ENCODE measurements at places on chromosomes 1 and 21.
A peak's percentile ranks its signal among the peaks of the same experiment; 100 is the strongest.

DNA sequence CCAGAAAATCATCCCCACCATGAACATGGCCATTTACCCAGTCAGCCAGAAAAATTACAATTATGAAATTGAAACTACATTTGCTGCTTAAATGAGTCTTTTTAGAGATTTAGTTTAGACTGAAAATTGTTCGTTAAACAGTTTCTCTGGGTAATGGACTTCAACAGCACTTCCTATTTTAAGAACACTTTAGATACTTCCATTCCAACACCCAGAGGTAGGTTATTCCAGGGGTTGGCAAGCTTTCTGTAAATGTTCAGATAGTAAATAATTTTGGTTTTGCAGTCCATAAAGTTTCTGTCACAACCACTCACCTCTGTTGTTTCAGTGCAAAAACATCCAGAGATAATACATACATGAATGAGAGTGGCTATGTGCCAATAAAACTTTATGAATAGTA lies 10.2 kb downstream of the NMNAT2 start:
- no peak for DNase-seq

- DNase-seq = no peak
Observed at GRCh38 chr1:115118611-115119010, 29.3 kb upstream of the TSPAN2 start.

GRCh38 chr1:235299169-235299858 lies 28.7 kb downstream of the ARID4B start:
- DNase-seq = no peak

DNA sequence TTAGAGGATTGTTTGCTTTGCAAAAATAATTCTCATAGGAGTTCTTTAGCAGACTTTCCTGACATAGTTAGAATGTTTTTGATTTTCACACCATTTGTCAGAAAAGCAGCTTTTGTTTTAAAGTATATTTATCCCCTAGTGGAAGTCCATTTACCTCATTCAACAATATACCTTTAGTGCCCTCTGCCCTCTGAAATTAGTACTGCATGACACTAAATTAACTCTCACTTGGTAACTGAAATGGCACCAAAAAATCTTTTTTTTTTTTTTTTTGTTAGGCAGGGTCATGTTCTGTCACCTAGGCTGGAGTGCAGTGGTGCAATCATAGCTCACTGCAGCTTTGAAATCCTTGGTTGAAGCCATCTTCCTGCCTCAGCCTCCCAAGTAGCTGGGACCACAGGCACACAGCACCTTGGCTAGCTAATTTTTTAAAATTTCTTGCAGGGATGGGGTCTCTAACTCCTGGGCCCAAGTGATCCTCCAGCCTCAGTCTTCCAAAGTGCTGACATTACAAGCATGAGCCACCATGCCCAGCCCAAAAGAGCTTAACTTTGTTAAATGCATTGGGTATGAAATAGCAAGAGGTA lies 13.6 kb downstream of the LRRC42 start:
- DNase-seq = peak; percentile 28

GRCh38 chr1:163472651-163473248 lies 151.0 kb downstream of the NUF2 start:
- DNase-seq = no peak

GRCh38 chr1:233983811-233984210 lies 79.3 kb downstream of the SLC35F3 start:
- DNase-seq = no peak

DNA sequence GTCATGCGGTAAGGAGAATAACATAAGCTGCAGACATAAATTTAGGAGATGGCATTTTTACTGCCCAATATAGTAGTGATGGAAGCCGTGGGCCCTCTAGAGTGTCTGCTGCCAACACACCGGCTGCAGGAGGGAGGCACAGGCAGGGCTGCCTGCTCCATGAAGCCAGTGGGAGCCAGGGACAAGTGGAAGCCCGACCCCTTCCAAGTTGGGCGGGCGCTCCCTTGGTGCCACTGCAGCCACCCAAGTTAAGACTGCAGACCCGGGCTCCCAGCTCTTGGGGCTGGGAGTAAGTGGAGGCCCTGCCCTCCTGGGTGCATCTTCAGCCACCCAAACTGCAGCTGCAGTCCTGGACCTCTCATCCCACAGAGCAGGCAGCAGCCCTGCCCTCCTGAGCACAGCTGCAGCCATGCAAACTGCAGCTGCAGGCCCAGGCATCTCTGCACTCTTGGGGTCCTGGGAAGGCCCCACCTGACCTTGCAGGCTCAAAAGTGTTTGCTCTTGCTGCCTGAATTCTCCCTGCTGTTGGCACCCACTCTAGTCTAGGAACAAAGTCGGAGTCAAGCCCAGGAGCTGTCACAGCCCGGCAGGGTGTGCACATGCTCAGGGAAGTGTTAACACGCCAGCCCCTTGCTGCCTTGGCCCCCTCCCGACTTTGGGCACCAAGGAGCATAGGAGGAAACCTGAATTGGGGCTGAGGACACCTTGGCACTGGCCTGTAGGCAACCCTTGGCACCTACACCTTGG lies 437.2 kb upstream of the PRMT6 start:
- DNase-seq = no peak

DNA sequence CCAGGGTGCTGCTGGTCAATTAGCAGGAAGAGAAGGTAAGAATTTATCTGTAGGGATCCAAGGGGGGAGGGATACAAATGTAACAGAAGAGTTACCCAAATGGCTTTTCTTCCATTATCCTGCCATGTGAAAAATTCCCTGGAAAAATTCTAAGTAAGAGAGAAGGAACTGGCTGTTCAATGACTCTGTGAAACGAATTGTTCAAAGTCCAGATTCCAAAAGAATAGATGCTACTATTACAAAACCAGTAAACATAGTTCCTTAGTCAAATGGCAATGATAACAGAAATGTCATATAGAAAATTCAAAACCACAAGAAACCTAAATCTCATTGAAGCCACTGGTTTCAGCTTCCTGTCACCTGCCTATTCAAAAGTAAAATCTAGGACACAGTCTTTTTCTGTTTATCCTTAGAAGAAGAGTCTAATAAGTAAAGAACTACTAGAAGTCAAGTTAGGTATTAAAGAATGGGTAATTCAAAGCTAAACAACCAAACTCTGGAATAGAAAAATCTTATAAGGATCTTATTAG lies 102.6 kb downstream of the ZNF644 start:
- DNase-seq = no peak

DNA sequence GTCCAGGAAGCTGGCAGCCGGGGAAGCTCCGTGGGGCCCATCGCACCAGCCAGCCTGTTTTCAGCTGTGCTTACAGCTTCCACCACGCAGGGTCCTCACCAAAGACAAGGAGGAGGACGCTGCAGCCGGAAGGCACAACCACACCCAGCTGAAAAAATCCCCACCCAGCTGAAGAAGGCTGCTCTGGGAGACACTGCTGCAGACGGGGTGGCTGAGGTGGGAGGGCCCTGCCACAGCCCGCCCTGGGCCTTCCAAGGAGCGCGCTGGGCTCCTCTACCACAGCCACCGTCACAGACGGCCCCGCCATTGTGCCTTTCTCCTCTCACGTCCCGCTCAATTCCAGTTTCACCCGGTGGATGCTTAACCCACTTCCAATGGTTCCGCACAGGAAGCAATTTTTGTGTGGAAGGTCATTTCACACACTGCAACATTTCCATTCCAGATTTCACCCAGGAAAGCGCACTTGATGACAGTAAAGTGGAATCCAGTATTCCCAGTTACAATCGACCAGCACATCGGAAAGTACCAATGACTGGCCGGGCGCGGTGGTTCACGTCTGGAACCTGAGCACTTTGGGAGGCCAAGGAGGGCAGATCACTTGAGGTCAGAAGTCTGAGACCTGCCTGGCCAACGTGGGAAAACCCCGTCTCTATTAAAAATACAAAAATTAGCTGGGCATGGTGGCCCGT lies 47.9 kb downstream of the NPHP4 start:
- DNase-seq = no peak

DNA sequence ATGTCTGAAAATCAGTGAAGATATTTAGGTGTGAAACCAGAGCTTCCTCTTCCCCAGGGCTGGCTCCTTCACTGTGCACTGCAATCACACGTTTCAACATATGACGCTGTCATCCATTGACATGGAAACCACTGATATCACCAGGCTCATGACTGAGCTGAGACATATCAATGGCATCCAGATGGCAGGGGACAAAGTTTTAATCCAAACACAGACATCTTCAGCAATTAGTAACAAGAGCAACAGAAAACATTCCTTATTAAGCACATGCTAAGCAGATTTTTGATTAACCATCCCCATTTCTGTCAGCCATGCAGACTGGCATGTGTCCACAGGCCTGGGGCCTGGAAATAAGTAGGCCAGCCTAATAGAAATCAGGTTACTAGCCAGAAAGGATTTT lies 108.0 kb upstream of the ADAR start:
- DNase-seq = peak; percentile 91

DNA sequence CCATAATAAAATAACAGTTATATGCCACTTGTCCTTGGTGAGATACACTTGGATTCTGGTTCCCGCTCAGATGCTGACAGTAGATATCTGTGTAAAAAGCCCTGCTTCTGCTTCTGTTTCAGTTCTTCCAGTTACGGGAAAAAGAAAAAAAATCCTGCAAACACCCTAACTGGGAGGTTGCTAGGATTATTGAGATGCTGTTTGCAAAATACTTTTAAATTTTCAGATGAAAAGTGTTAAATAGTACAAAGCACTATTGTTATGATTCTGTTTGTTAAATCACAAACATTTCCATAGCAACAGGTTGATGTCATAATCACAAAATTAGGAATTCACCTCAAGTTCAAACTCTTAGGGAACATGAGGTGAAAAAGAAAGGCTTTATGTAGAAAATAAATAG lies 232.3 kb downstream of the HMCN1 start:
- no peak for DNase-seq

GRCh38 chr1:226674892-226675714 lies 64.0 kb downstream of the ITPKB start:
- DNase-seq = peak; percentile 98

- no peak for DNase-seq
Observed at GRCh38 chr1:86522240-86522639, 24.6 kb upstream of the CLCA4 start.

GRCh38 chr1:236151739-236152424 lies 9.5 kb downstream of the GPR137B start:
- DNase-seq = no peak

- DNase-seq = no peak
Observed at GRCh38 chr21:18129526-18129925, 115.1 kb upstream of the CHODL start.

DNA sequence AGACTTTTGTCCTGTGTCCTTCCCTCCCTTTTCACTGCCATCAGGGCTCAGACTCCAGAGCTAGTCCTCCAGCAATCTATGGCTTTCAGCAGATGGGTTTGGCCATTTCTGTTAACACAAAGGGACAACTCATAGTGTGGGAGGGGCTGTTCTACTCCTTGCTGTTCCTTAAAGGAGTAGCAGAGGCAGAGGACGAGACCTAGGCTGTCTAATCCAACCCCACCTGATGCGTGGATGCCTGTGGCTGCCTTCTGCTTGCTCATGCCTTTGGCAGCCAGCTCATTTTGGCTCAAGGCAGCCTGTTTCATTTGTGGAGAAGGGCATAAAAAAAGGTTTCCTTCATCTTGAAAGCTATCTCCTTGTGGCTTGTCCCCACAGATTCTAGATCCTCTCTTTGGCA lies 27.0 kb downstream of the MFSD2A start:
- DNase-seq = no peak

DNA sequence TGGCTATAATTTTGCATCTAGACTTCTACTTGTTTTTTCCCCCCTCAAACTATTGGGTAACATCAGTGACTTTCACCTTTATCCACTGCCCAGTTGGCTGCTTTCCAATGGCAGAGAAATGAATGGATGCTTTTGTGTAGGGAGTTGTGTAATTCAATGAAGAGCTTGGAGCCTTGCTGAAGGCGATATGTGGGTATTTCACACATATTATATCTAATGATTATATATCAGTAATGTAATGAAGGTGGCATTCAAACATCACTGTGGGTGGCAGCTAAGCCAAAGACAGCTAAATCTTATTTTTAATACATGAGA lies 81.2 kb downstream of the TGFB2 start:
- DNase-seq = no peak

DNA sequence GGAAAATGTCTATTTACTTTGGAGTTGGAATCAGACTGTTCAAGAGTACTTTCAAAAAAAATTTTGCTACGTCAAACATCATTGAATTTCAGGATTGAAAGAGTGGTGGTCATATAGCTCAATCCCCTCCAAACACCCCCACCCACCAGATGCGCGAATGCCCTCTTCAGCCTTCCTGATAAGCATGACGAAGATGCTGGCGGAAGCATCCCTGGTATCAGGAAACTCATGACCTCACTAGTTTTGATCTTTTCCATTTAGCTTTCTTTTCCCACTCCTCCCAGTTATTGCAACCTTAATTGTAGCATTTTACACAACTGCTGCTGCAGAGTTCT lies 104.4 kb downstream of the LEPR start:
- no peak for DNase-seq

DNA sequence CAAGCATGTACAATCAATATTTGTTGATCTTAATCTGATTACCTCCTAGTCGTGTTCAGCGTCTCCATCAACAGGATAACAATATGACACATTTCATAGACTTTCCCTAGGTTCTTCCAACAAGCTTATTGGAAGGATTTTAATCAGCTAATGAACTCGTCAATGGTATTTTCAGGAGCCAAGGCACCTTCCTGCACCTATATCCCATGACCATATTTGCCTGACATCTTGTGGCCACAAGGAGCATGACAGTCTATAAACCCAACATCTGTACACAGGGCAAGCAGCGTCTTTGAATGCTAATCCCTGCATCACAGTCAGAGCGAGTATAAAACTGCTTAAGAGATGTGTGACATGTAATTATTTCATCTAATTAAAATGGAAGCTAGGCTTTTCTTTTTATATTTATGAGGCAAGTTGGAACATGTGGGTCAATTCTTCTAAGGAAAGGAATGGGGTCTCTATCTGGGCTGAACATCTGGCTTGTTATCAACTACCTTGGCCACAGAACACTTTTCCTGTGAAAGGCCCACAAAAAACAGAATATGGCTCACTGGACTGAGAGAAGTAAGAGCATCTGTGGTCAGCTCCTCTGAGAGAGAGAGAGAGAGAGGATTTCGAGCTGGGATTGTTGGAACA lies 388.8 kb downstream of the NTNG1 start:
- peak; percentile 48 for DNase-seq

DNA sequence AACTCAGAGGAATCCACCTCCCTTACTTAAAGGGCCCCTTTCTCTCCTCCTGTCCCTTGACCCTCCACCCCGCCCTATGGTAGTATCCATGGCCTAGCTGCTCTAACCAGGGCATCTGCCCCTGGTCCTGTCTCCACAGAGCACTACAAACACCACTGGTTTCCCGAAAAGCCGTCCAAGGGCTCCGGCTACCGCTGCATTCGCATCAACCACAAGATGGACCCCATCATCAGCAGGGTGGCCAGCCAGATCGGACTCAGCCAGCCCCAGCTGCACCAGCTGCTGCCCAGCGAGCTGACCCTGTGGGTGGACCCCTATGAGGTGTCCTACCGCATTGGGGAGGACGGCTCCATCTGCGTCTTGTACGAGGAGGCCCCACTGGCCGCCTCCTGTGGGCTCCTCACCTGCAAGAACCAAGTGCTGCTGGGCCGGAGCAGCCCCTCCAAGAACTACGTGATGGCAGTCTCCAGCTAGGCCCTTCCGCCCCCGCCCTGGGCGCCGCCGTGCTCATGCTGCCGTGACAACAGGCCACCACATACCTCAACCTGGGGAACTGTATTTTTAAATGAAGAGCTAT lies 1.7 kb downstream of the BTG2 start:
- no peak for DNase-seq

GRCh38 chr1:181789395-181789794 lies 272.1 kb downstream of the ZNF648 start:
- no peak for DNase-seq

- peak; percentile 57 for DNase-seq
Observed at GRCh38 chr1:111202707-111203623, 2.5 kb upstream of the DENND2D start.

GRCh38 chr1:193083365-193084088 lies 21.7 kb downstream of the GLRX2 start:
- DNase-seq = no peak

- peak; percentile 54 for DNase-seq
Observed at GRCh38 chr1:23403038-23403336, 21.6 kb downstream of the TCEA3 start.
